ENCODE measurements at places on chromosomes 16 and 17. TPM values are rescaled to one million over a fixed set of nuclear protein-coding genes. Genes with fewer than 3 reads are reported as not detected.

Gene FBXO39
- 0.05 TPM for total RNA-seq

Gene PCYT2
- 86.0 TPM for total RNA-seq

Gene ATP2A1
- 0.17 TPM for total RNA-seq

Gene HS3ST3B1
- total RNA-seq, result 26.9 TPM

GRCh38 chr16:2386990-2387389, 42.3 kb upstream of the CCNF start:
- no peaks in the 10 kb centered on the region for H3K36me3 ChIP-seq
- H3K27ac ChIP-seq, result no peak overlapping the region
- no peak overlapping the region for H3K4me3 ChIP-seq
- DNase-seq, result no peak
- H3K27me3 ChIP-seq, result no peaks in the 10 kb centered on the region

DNA sequence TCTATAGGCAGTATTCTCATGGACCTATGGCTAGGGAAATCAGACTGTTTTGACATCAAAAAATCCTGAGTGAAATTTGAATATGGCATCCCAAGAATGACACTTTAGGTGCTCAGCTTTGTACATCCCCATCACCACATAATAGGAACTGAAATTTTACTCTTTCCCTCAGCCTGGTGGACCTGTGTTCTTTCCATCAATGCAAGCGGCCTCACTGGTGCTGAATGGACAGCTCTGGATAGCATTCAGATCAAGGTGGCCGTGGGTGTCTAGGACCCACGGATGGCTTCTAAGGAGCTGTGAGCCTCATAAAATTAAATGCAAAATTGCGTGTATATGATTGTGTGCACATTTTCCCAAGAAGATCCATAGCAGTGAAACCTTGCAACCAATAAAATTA, 152.6 kb downstream of the MAP2K6 start:
- no peak overlapping the region for H3K27ac ChIP-seq
- no peak for DNase-seq
- no peaks in the 10 kb centered on the region for H3K4me1 ChIP-seq
- H3K36me3 ChIP-seq, result no peaks in the 10 kb centered on the region

- no peaks in the 10 kb centered on the region for H3K36me3 ChIP-seq
- peak; percentile 83 for DNase-seq
- H3K4me3 ChIP-seq, result no peak overlapping the region
- peak overlapping the region; percentile 66 for H3K27ac ChIP-seq
- peaks cover 40% of the 10 kb centered on the region for H3K4me1 ChIP-seq
- H3K27me3 ChIP-seq, result no peaks in the 10 kb centered on the region
Observed at GRCh38 chr16:88468275-88469129, 15.4 kb downstream of the ZFPM1 start.

- H3K27me3 ChIP-seq, result no peaks in the 10 kb centered on the region
- H3K27ac ChIP-seq, result no peak overlapping the region
- no peak overlapping the region for H3K4me3 ChIP-seq
- no peaks in the 10 kb centered on the region for H3K4me1 ChIP-seq
- no peaks in the 10 kb centered on the region for H3K36me3 ChIP-seq
- no peak for DNase-seq
Observed at GRCh38 chr16:84581158-84581557, 36.7 kb downstream of the COTL1 start.

DNA sequence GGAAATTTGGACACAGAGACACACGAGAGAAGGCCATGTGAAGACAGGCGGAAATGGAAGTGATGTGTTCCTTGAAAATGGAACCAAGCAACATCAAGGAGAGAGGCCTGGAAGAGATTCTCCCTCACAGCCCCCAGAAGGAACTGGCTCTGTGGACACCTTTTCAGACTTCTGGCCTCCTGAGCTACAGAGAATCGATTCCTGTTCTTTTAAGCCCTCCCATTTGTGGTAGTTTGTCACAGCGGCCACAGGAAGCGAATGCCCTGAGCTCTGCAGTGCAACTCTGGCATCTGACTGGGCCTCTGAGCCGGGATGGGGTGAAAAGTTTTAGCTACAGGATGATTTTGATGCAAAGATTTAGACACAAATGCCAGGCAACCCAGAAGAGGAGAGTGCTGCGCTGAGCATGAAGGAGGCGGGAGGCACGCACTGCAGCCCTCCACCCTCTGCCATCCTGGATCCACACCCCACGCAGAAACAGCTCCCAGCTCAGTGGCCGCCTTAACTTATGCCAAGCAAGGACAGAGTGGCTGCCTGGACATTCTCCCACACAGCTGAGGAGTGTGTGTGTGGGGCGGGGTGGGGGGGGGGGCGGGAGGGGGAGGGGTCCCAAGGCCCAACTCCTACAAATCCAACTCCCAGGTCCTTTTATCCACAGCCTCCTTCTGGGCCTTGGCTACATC, 2.2 kb downstream of the TIMP2 start:
- peak overlapping the region; percentile 4 for H3K4me3 ChIP-seq
- no peaks in the 10 kb centered on the region for H3K27me3 ChIP-seq
- H3K27ac ChIP-seq, result no peak overlapping the region
- H3K4me1 ChIP-seq, result peaks cover 18% of the 10 kb centered on the region

GRCh38 chr16:87033541-87034300, 283.5 kb downstream of the C16orf95 start:
- H3K36me3 ChIP-seq, result no peaks in the 10 kb centered on the region
- H3K4me3 ChIP-seq, result no peak overlapping the region
- H3K4me1 ChIP-seq, result no peaks in the 10 kb centered on the region
- H3K27me3 ChIP-seq, result no peaks in the 10 kb centered on the region

DNA sequence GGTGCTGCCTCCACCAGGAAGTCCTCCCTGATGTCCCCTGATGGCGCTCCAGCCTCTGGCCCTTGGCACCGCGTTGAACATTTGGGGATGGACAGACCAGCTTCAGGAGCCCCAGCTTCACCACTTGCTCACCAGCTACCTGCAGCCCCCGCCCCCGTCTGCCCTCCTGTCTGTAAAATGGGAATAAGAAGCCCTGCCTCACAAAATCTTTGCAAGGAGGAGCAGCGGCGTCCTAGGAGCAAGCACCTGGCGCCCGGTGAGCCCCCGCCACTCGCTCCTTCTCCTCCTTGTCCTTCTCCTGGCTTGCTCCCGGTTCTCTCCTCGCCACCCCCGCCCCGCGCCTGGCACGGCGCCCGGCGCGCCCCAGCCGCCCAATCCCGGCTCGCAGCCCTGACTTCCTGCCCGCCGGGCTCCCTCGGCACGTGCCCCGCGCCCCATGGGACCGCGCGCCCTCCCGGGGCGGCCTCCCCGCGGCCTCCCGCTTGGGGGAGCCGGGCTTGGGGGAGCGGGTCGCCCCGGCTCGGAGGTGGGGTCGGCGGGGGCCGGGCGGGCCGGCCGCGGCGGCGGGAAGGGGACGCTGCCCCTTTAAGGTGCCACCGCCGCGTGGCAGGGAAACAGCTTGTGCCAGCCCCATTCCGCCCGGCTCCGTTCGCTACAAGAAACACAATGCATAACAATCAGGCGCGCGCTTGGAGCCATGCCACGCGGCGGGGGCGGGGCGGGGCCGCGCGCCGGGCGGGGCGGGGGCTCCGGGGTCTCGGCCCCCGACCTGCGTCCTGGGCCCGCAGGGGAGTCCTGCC, 9.1 kb upstream of the PPP1R1B start:
- DNase-seq, result no peak
- H3K27me3 ChIP-seq, result no peaks in the 10 kb centered on the region
- H3K36me3 ChIP-seq, result no peaks in the 10 kb centered on the region
- peaks cover 10% of the 10 kb centered on the region for H3K4me1 ChIP-seq

DNA sequence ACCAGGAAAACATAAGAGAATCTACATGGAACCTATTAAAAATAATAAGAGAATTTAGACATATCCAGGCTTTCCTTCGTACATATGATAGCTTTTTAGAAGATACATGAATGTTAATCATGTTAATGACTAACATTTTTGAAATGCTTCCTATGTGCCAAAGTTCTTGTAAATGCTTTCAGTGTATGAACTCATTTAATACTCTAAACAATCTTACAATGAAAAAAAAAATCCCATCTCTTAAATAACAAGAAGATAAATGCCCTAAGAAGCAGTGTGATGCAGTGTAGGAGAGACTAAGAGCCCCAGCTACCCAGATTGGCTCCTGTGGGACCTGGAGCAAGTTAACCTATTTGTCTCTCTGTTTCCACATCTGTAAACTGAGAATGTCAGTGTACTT, 220.4 kb upstream of the MYOCD start:
- H3K27ac ChIP-seq, result no peak overlapping the region
- no peak for DNase-seq
- no peaks in the 10 kb centered on the region for H3K36me3 ChIP-seq
- H3K27me3 ChIP-seq, result no peaks in the 10 kb centered on the region
- no peak overlapping the region for H3K4me3 ChIP-seq
- no peaks in the 10 kb centered on the region for H3K4me1 ChIP-seq

- H3K36me3 ChIP-seq, result no peaks in the 10 kb centered on the region
- no peaks in the 10 kb centered on the region for H3K27me3 ChIP-seq
- H3K27ac ChIP-seq, result no peak overlapping the region
- H3K4me1 ChIP-seq, result no peaks in the 10 kb centered on the region
- H3K4me3 ChIP-seq, result no peak overlapping the region
Observed at GRCh38 chr17:14514973-14515372, 214.1 kb downstream of the HS3ST3B1 start.

- H3K27ac ChIP-seq, result no peak overlapping the region
- no peak overlapping the region for H3K4me3 ChIP-seq
- no peaks in the 10 kb centered on the region for H3K4me1 ChIP-seq
- H3K27me3 ChIP-seq, result no peaks in the 10 kb centered on the region
Observed at GRCh38 chr16:81286190-81286589, 28.6 kb upstream of the GAN start.

- peaks cover 25% of the 10 kb centered on the region for H3K4me1 ChIP-seq
- peak; percentile 65 for DNase-seq
- no peaks in the 10 kb centered on the region for H3K36me3 ChIP-seq
- H3K27me3 ChIP-seq, result no peaks in the 10 kb centered on the region
- peak overlapping the region; percentile 37 for H3K4me3 ChIP-seq
- H3K27ac ChIP-seq, result peak overlapping the region; percentile 70
Observed at GRCh38 chr17:51435641-51436091, 175.3 kb downstream of the UTP18 start.

- no peak overlapping the region for H3K4me3 ChIP-seq
- peak; percentile 39 for DNase-seq
- H3K27me3 ChIP-seq, result no peaks in the 10 kb centered on the region
- no peaks in the 10 kb centered on the region for H3K4me1 ChIP-seq
Observed at GRCh38 chr17:37570527-37571093, 38.6 kb downstream of the SYNRG start.

- no peaks in the 10 kb centered on the region for H3K4me1 ChIP-seq
- no peak for DNase-seq
- H3K36me3 ChIP-seq, result no peaks in the 10 kb centered on the region
- no peak overlapping the region for H3K27ac ChIP-seq
- H3K4me3 ChIP-seq, result no peak overlapping the region
- no peaks in the 10 kb centered on the region for H3K27me3 ChIP-seq
Observed at GRCh38 chr17:30576326-30576861, 99.2 kb downstream of the GOSR1 start.

- no peaks in the 10 kb centered on the region for H3K36me3 ChIP-seq
- H3K27ac ChIP-seq, result no peak overlapping the region
Observed at GRCh38 chr17:44759086-44759915, 513 bp downstream of the ADAM11 start.

GRCh38 chr16:48091117-48091516, 64.7 kb downstream of the ABCC12 start:
- H3K4me1 ChIP-seq, result no peaks in the 10 kb centered on the region
- H3K4me3 ChIP-seq, result no peak overlapping the region
- no peaks in the 10 kb centered on the region for H3K27me3 ChIP-seq
- no peak for DNase-seq

GRCh38 chr17:46020023-46020761, 21.1 kb downstream of the STH start:
- DNase-seq, result no peak
- H3K36me3 ChIP-seq, result no peaks in the 10 kb centered on the region
- H3K4me3 ChIP-seq, result no peak overlapping the region
- no peak overlapping the region for H3K27ac ChIP-seq
- H3K27me3 ChIP-seq, result no peaks in the 10 kb centered on the region
- H3K4me1 ChIP-seq, result no peaks in the 10 kb centered on the region

- no peak overlapping the region for H3K27ac ChIP-seq
- H3K36me3 ChIP-seq, result peaks cover 2% of the 10 kb centered on the region
- H3K4me3 ChIP-seq, result no peak overlapping the region
Observed at GRCh38 chr17:58320163-58320558, 8.4 kb downstream of the TSPOAP1 start.

- H3K27me3 ChIP-seq, result no peaks in the 10 kb centered on the region
- no peaks in the 10 kb centered on the region for H3K36me3 ChIP-seq
- no peak for DNase-seq
- H3K4me3 ChIP-seq, result no peak overlapping the region
- H3K27ac ChIP-seq, result no peak overlapping the region
Observed at GRCh38 chr16:10868596-10869469, 8.2 kb upstream of the CIITA start.
